Mucosa of descending colon (tissue), 3 donors: ENCODE measurements at places on chromosomes 2 and 18.
A peak's percentile ranks its signal among the peaks of the same experiment; 100 is the strongest.

- no peak for DNase-seq
Measured at GRCh38 chr2:26692897-26693849, 651 bp downstream of the KCNK3 start.

DNA sequence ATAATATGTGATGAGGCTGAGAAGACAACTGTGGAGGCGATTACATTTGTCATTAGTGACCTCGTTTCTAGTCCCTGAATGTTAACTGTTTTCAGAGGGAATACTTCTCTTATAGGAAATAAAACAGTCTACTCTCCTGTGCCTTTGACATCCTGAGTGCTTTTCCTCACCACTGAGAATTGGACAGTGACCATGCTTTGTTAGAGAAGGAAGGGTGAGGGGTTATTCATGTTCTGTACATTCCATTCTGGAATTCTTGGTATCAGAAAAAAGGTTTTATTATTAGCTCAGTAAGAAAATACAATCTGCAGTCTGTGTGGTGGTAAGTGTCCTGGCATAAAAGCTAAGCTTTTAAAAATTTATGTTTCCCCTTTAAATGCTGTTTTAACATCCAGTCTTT is 58.8 kb downstream of the PARD3B start:
- no peak for DNase-seq

GRCh38 chr2:38409156-38410102 is 32.4 kb upstream of the ATL2 start:
- no peak for DNase-seq

DNA sequence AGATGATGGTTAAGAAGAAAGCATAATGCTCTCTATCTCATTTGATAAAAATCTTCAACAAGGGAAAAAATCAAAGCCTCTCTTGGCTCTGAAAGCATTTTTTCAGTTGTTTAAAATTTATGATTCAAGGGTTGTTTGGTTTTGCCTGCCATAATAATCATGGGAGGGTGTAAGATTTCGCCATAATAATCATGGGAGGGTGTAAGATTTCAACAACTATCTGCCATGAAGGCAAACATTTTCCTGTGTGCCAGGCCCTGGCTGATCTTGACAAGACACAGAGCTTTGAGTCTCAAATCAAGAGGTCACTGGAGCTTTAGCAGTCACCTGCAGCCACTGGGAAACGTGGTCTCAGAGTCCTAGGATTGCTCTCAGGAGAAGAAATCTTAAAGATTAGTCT is 175.1 kb upstream of the PIEZO2 start:
- no peak for DNase-seq

- no peak for DNase-seq
Measured at GRCh38 chr18:76943542-76944339, 121.4 kb downstream of the ZNF236 start.

DNA sequence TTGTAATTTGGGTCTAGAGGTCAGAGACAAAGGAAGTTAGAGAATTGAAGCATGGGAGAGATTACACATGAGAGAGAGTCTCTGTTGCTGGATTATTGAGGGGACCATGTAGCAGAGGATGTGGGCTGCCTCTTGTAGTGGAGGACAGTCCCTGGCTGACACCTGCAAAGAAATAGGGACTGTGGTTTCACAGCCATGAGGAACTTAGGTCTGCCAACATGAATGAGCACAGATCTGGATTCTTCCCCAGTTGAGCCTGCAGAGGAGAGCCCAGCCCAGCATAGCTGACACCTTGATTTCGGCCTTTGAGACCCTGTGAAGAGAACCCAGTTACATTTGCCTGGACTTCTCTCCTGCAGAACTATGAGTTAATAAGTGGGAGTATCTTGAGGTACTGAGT is 179.5 kb upstream of the TWIST2 start:
- no peak for DNase-seq

DNA sequence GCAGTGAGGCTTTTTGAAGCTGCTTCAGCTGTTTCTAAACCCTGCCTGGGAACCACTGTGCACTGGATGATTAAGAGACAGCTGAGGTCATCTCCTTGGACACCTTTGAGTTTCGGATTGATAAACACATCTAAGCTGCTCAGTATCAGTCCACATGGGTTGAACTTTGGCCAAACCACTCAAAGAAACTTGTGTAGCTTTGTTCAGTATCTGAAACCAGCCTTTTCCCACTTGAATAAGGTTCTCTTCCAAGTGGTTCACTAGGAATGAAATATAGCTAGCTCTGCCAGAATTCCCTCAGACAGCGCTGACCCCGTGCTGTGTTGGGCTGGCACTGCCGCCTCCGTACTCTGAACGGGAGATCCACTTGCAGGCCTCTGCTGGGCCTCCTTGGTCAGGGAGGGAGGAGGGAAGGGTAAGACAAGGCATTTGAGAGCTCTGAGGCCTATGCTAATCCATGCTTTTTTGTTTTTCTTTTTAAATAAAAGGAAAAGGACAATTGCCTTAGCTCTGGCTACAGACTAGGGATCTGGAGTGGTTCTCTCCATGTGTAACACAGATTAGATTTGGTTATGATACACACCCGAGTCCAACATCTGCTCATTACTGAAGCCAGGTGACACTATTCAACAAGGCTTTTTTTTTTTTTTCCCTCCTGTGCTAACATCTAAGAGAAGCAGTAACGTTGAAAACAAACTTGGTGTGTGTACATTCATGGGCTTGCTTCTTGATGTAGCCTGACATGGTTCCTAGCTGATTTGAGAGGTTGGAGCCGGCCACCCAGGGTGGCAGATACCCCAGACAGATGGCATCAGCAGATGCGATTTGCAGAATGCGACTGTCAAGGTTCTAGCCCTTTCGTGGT is 67.7 kb downstream of the NCK2 start:
- DNase-seq: peak; percentile 35

DNA sequence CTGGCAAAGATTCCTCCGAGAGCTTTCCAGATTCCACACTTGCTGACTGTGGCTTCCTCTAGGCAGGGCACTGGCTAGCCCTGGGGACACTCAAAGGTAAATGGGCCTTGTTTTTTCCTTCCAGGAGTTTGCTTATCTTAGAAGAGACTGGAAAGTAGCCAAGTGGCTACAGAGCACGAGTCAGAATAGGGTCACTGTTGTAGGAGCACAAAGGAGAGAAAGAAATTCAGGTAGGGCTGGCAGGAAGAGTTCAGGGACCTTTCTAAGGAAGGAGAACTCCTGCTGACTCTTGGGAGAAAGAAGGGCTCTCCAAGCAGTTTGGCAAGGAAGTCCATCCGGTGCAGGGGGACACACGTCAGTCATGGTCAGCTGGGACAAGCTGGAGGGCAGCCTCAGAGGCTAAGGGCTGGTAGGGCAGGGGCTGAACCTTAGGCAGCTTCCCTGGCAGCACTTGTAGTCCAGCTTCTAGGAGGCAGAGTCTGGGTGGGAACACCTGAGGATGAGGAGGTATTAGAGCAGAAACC is 39.5 kb downstream of the NIFK start:
- no peak for DNase-seq

DNA sequence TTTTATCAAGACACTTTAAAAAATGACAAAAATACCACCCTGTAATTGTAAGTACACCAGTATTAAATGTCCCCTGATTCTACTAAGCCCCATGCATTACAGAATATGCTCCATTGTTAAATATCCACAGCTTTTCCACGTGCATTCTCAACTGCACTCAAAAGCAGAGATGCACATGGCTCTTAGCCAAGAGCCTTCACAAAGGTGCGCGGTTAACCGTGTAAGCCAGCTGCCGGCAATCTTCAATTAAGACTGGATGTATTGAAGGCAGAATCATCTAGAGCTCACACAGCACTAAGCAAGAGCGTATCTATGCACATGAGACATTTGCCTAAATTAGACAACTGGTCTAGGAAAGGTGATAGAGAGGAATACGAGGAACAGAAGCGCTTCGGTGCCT is 278.3 kb downstream of the NAPG start:
- no peak for DNase-seq

GRCh38 chr2:190636361-190636760 is 12.5 kb upstream of the NAB1 start:
- no peak for DNase-seq

- DNase-seq: no peak
Measured at GRCh38 chr18:56672391-56672790, 21.2 kb downstream of the WDR7 start.

GRCh38 chr2:26533661-26534060 is 55.7 kb upstream of the OTOF start:
- no peak for DNase-seq

GRCh38 chr2:74107071-74107470 is 40.6 kb downstream of the BOLA3 start:
- no peak for DNase-seq

DNA sequence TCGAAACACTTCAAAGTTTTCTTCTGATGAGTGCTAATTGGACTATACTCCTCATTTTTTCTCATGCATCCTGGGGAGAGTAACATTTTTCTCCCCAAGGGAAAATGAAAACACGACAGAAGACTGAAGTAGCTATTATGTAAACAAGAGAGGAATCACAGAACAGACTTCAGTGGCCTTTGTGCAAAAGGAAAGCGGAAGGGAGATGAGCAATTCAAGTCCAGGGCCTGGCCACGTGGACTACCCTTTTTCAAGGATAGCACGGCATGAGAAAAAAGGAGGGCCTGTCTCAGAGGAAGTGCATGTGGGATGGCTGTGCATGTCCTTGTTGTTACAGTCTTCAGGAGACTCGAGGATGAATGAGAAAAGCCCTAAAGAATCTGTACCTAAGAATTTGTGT is 43.8 kb upstream of the KCNE4 start:
- no peak for DNase-seq

DNA sequence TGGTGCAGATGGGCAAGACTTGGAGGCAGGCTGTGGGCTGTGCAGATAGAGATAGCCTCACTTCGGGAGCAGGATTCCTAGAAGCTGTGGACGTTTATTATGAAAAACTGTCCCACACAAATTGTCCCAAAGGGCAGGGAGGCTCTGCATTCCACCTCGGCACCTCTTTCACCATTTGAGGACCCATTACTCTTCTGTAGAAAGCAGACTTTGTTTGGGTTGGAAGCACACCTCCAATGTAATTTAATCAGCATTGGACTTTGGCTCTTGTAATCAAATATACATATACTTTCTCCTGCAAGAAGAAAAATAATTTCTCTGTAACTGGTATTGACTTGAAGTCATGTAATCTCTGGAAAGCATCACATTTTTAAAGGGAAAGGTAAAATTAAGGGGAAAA is 8.5 kb downstream of the ONECUT2 start:
- no peak for DNase-seq

DNA sequence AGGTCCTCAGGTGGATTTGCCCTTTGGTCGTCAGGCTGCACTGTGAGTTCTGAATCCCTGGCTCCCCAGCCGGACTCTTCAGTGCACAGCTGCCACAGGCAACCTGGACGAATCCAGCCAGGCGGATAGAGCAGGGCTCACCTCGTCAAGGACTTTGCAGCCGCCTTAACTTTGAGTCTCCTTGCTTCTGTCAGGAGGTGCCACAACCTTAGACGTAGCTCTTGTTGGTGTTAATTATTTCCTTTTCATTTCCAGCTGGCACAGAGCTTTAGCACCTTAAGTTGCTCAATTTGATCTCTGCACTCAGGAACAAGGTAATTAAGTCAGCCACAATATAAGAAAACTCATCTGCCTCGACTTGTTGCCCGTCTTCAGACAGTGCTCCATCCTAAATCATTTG is 17.7 kb downstream of the SMIM21 start:
- no peak for DNase-seq

DNA sequence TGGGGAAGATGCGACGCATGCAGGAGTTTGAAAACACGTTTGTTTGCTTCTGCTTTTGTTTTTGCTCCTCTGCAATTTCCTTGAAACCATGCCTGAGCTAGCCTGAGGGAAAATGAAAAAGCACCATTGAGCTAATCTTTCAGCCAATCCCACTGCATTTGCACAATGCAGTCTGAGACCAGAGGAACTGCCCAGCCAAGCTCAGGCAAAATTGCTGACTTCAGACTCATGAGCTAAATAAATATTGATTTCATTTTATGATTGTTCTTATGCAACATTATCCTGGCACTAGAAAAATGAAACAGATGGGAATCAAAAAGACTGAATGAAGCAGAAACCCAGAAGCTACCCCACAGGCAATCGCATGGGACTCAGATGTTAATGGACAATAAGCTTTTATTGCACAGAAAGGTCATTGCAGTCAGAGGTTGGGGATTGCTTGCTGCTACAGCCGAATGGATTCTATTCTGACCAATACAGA is 37.0 kb downstream of the TPRKB start:
- no peak for DNase-seq

DNA sequence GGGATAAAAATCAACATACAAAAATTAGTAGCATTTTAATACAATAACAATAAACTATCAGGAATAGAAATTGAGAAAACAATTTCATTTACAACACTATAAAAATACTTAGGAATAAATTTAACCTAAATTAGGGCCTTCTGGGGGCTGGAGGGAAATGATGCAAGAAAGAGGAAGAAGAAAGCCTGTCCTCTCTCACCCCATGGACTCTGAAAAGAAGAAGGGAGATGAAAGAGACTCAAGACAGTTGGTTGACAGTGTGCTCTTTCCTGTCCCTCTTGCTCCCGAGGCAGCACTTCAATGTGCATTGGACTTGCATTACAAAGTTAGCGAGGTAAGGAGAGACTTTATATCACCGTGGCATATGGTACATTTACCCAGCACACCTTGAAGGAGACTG is 88.5 kb downstream of the VAPA start:
- DNase-seq: no peak

GRCh38 chr18:26655525-26656430 is 107.4 kb upstream of the KCTD1 start:
- peak; percentile 59 for DNase-seq

- DNase-seq: no peak
Measured at GRCh38 chr18:577643-578375, 2.4 kb upstream of the CETN1 start.

DNA sequence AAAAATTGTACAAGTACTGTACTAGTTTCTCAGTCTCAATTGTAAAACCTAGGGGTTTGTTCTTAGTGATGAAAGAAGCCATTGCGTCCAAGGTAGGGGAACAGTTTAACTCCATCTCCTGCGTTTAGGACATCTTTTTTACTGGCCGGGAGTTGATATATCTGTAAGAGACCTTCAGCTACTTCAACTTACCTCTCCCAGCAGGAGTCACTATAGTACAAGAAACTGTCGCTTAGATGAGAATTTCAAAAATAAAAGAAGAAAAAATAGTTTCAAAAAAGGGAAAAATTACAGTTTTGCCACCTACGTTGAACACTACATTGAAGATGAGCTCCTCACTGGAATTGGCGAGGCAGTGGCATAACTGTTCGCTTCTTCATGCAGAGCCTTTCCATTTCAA is 122.7 kb downstream of the MAP3K20 start:
- DNase-seq: no peak

DNA sequence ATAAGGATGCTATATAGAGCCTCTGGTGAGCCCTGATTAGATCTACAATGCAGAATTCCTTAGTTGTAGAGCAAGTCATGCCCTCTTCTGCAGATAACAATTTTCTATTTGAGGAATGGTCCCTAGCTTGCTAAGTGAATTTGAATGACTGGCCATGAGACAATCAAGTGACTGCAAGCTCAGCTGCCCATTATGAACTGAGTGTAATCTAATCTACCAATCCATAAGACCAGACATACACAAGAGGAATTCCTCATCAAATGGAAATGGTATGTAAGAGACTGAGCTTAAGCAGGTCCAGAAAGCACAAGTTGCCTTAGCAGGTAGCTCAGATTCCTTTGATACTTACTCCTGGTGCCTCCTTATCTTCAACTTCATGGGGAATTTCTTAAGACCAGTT is 4.8 kb upstream of the ANKRD44 start:
- no peak for DNase-seq
